ENCODE measurements at places on chromosomes 6 and 20. TPM values are rescaled to one million over a fixed set of nuclear protein-coding genes. Genes with fewer than 3 reads are reported as not detected.

RBPJL gene
- total RNA-seq: not detected

DNA sequence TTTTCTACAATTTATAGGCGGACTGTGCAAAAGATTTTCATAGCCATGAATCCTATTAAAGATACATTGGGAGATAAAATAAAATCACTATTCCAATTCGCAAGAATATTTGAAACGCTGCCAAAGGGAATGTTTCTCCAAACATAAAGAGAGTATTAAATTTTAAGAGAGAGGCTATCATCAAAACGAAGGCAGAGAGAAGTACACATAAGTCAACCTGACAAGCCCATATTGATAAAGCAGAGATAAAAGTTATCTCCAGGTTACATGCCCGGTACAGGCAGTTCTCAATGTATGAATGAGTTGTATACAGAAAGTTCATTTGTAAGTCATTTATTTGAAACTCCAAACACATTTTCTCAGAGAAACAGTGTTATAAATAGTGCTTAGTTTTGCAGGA, 193.1 kb downstream of the ATXN1 start:
- DNase-seq: no peak

GRCh38 chr6:114579486-114579885, 236.7 kb upstream of the HS3ST5 start:
- DNase-seq: no peak

GRCh38 chr20:35447082-35447789, 8.2 kb upstream of the CEP250 start:
- peak; percentile 97 for DNase-seq

DNA sequence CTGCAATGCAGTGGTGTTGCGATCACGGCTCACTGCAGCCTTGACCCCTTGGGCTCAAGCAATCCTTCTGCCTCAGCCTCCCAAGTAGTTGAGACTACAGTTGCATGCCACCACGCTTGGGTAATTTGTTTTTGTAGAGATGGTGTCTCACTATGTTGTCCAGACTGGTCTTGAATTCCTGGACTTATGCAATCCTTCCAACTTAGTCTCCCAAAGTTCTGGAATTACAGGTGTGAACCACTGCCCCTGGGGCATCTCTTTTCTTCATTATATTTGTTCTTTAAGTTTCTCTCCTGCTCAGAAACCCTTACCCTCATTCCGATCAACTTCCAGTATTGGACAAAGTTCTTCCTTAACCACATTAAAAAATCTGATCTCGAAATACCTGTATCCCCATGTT, 44.7 kb upstream of the DEK start:
- no peak for DNase-seq

DNA sequence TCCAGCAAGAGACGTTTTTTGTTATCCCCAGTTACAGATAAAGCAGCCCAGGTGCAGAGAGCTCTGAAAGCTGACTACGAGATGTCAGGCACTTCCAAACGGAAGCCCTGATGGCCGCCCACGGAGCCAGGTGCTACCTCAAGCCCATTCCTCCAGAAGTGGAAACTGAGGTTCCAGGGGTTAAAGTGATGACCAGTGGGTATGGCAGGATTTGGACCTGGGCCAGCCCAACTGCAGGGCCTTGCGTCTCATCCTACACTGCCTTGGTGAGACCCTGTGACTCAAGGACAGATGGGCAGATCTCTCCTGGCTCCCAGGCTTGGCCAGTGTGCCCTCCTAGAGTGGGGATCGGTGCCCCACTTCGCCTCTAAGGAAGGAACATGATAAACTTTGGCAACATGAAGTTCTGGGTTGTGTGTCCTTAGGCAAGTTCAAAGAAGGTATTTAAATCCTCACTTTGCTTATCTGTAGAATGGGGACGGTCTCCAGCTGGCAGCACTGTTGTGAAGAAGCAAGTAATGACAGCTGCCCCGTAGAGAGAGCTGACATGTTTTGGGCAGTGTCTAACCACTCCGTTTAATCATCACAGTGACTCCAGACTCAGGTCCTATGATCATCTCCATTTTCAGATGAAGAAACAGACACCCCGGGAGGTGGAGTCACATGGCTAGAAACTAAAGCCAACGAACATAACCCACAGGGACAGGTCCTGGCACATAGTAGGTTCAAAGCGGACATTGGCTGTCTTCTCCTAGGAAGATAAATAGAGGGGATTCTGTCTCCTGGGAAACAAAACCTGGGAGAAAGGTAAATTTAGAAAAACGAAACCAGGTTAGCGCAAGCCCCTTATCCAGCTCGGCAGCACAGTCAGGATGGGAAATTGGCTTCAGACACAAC, 34.4 kb upstream of the CDH22 start:
- no peak for DNase-seq

- no peak for DNase-seq
Observed at GRCh38 chr20:3660262-3661059, 2.7 kb downstream of the GFRA4 start.

All from lower leg skin (tissue), 4 donors.